ENCODE measurements at places on chromosomes 12 and 14.

DNA sequence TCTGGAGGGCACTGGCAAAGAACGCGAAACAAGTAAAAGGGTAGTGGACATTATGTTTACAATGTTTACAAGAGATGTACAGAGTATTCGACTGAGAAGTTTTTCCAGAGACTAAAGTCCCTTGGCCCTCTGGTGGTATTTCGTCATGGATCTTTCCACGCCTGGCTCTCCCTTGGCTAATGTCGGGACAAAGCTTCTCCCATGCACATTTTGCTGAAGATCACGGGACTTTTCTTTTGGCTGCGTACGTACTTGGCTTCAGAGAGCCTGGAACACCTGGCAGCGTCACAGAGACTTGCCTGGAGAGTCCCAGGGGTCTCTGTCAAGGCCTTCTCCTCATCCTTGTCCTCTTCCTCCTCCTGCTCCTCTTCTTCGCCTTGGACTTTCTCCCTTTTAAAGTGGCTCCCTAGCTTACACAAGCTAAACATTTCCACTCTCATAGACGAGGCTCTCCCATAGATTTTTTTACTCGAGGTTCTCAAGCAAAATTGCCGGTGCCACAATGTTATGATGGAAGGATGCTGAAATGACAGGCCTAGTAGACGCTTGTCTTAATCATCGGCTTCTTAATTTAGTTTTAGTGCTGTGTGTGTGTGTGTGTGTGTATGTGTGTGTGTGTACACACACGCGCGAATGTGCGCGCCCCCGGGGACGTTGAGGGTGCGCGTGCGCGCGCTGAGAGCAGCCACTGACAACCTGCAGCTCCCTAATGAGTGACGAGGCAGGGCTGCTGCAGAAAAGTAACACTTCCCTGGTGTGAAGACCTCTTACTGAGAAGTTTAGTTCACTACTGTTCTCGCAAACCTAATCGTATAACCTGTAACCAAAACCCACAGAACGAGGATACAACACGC lies 4.9 kb upstream of the FOXG1 start:
- DNase-seq, result no peak

DNA sequence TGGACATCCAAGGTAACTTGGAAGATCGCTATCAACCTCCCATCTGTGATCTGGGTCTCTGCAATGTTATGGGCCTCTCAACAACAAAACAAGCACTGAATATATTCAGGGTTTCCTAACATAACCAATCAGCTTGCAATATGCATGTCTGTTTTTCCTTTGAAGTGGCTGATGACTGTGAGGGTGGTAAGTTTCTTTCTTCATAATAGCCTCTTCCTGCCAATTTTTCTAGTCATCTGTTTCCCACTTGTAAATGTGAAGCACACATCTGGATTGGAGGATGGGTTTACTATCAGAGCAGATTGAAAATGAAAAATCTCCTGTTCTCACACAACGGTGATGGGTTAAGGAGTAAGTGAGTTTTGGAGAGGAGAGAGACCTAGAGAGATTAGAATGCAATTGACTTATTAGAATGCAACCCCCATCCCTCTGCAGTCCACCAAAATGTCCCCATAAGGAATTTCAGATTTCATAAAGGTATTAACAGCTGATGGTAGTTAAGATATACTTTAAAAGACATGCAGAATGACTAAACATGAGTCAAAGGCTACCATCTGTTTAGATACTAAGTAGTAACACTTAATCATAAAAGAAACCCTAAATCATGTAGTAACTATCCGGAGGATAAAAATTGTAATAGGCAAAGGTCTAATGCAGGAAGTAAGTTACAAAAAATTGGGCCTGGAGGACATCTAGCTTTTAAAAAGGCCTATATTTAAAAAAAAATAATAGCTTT lies 58.4 kb upstream of the SAV1 start:
- peak; percentile 93 for DNase-seq

- DNase-seq, result peak; percentile 64
These were observed 602 bp upstream of the FBXO33 start for GRCh38 chr14:39432619-39433451.

DNA sequence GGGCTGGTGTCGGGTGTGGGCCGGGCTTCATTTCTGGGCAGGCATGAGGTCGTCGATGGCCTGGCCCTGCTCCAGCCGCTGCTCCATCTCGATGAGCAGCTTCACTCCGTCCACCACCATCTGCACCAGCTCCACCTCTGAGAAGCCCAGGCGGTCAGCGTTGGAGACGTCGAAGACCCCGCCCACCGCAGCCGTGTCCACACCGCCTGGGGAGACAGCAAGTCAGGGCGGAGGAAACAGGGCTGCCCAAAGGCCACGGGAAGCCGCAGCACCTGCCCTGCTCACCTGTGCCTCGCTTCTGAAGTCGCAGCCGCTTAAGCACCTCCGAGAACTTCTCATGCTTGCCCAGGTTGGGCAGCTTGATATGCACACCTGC lies 2.8 kb downstream of the CKB start:
- no peak for DNase-seq

GRCh38 chr12:41683023-41683422 lies 461.7 kb downstream of the GXYLT1 start:
- DNase-seq, result no peak

DNA sequence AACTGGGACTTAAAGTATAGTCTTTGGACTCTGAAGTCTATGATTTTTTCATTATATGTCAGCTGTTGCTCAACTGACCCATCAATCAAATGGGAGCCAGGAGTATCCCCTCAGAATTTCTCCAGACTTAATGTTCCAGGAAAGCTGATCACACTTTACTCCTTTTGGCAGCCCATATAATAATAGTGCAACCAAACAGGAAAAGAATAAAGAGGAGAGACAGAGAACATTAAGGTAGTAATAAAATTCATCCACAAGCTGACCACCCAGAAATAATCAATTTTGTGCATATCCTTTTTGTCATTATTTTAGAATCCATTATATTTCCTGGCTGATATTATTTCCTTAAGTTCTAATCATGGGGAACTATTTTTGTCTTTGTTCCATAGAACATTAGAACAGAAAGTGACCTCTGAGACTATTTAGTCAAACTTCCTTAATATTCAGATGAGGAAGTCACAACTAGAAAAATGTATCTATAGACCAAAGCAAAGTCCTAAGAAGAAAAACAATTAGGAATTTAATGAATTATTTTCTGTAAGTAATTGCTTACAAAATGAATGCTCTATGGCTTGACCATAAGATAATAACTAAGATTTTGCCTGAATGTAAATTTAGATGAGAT lies 238.1 kb upstream of the SEL1L start:
- no peak for DNase-seq

- no peak for DNase-seq
These were observed 4.0 kb downstream of the MAPKAPK5 start for GRCh38 chr12:111846016-111846415.

DNA sequence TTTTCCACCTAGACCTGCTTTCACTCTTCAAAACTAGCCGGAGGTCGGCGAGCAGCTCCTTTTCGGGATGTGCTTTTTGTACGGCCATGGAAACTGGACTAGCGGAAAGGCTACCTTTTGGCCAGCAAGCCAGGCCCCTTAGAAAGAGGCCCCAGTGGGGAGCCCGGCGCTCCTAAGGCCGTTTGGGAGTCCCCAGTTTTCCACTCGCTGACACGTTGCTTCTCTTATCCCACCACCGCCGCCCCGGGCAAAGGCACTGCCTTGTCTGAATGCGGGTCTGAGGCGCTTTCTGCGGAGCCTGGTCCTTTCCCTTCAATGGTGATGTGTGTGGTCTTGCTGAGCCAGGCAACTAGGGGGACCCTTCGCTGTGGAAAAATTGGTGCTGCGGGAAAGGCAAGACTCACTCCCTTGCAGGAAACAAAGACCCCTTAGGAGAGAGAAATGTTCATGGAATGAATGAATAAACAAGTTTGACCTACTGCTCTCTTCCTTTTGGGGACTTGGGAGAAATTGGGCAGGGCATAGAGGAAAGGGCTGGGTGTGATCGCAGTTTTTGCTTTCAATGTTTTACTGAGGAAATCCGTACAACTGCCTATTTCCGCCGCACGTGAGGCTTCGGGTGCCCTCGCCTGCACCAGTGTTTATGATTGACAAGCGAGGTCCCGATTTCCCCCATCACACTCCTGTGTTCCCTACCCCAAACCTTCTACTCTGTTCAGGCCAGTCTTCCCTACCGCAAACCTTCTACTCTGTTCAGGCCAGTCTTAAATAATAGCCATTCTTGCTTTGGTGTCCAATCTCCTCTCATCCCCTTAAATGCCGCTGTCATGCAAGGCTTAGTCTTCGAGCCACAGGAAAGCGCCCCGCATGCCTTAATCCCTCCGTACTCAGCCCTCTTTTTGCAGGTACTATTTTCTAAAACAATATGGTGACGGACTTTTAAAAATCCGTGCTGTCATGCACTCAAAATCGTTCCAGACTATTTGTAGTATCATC lies 1.0 kb upstream of the SLC38A2 start:
- peak; percentile 61 for DNase-seq

DNA sequence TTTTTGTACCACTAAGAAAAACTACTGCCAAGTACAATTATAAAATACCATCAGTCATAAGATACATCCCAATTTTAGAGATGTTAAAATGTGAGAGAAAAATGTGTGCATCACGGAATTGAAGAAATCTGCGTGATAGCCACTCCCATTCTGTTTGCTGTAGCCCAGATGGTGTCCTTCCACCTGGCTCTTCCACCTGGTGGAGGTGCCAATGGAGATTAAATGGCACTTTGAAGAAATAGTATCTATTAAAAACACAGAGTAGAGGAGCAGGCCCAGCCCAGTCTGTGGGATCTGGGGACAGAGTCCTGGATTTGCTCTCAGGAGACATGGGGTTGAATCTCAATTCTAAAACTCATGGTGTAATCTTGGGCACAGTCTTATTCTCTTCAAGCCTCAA lies 35.5 kb downstream of the TSPAN11 start:
- DNase-seq, result no peak

DNA sequence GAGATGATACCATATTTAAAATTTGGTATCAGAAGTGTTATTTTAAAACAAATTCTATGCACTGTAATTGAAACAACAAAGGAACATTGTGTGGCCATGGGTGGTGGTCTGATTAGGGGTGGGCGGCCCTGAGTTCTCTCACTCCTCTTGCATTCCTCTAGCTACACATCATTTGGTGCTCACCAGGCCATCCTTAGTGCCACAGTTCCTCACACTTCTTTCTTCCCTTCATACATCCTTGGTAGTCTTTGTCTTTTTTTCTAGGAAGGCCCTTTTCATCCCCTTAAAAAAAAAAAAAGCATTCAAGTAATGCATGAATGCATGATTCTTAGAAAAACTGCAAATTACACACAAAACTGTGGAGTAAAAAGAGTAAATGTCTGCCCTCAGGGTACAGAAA lies 2.4 kb upstream of the MANSC4 start:
- DNase-seq, result no peak

GRCh38 chr14:79730953-79731352 lies 480.4 kb downstream of the DIO2 start:
- peak; percentile 41 for DNase-seq

DNA sequence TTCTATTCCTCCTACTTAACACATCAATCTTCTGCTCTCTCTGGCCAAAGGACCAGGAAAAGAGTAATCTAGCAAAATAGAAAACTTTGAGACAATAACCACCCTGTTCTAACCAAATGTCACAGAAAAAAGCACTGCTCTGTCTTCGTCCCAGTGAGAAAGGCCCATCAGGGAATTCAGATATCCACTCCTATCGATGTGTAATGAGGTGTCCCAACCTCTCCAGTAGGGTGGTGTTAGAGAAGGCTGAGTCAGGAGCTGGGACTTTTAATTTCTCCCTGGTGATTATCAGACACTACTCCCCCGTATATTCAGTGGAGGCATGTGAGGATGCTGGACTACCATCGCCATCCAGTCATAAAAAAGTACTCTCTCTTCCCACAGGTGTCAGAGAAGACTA lies 130.3 kb downstream of the TMTC3 start:
- no peak for DNase-seq

GRCh38 chr12:96084624-96085023 lies 49.2 kb upstream of the LTA4H start:
- DNase-seq, result no peak

GRCh38 chr14:65850429-65851135 lies 438.1 kb downstream of the FUT8 start:
- no peak for DNase-seq

DNA sequence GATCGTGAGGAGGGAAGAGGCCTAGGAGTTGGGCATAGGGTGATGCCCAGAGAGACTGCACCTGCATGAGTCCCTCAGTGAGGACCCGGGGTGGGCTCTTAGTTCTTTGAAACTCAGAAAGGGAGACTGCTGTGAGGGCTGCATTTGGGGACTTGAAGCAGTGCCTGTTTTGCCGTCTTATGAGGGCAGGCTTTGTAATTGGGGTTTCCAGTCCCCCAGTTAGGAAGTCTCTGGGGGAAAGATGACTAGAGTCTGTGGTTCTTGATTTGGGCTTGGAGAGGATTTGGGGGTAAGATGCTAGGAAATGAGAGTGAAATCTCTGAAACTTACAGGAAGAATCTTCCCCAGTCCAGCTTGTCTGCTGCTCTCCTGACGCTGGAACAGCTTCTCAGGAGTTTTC lies 99.6 kb downstream of the ARF6 start:
- DNase-seq, result no peak

- no peak for DNase-seq
These were observed 88.8 kb upstream of the DYRK2 start for GRCh38 chr12:67559751-67560150.

GRCh38 chr12:131027876-131028586 lies 74.3 kb downstream of the ADGRD1 start:
- DNase-seq, result no peak

- DNase-seq, result peak; percentile 30
These were observed 27.4 kb upstream of the DDHD1 start for GRCh38 chr14:53180272-53181221.

DNA sequence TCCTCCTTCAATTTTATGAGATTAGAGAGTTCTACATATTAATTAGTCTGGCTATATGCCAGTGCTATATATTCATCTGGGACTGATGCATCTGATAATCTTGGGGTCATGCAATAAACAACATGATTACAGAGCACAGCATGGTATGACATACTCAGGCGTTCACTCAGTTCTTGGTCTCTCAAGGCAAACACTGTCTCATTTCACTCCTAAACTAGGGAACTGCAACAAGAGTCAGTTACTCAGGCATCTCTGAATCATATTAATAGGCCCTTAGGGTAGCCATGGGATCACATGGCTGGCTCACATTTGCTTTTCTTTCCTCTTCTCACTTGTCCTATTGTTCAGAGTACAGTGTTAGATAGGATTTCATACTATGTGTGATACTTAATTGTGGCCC lies 91.8 kb upstream of the TMEM260 start:
- DNase-seq, result peak; percentile 25

DNA sequence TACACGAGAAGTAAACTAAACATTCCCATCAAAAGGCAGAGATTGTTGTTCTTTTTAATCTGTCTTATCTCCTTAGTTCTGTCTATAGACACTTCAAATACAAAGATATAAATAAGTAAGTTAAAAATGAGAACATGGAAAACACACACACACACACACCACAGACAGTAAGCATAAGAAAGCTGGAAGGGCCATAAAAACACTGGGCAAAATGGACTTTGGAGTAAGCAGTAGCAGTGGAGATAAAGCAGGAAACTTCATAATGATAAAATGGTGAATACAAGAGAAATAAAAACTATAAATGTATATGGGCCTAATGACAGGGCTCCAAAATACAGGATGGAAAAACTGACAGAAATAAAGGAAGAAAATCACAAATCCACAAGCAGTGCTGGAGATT lies 32.6 kb downstream of the KICS2 start:
- DNase-seq, result no peak

Measured in fibroblast of skin of abdomen (primary cell).